ENCODE measurements at places on chromosomes 11 and 22.
A peak's percentile ranks its signal among the peaks of the same experiment; 100 is the strongest.

DNA sequence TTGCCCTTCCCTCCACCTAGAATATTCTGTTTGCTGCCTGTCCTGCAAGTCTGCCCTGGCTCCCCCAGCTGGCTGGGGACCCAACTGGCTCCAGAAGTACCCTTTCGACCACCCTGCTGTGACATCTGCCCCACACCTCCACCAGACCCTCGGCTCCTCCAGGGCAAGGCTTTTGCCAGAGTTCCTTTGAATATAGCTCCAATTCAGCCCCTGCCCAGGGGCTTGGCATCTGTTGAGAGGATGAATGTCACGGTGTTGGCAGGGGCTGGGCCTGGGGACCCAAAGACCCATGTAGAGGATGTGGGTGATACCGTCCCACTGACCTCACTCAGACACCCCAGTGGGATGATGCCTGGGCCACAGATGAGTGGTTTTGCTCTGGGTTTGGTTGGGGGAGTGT, 4.0 kb downstream of the NLRP6 start:
- no peak for DNase-seq

- no peak for DNase-seq
Observed at GRCh38 chr11:85732965-85733364, 47.0 kb upstream of the CCDC89 start.

GRCh38 chr22:29380856-29381255, 7.5 kb downstream of the AP1B1 start:
- DNase-seq: no peak

DNA sequence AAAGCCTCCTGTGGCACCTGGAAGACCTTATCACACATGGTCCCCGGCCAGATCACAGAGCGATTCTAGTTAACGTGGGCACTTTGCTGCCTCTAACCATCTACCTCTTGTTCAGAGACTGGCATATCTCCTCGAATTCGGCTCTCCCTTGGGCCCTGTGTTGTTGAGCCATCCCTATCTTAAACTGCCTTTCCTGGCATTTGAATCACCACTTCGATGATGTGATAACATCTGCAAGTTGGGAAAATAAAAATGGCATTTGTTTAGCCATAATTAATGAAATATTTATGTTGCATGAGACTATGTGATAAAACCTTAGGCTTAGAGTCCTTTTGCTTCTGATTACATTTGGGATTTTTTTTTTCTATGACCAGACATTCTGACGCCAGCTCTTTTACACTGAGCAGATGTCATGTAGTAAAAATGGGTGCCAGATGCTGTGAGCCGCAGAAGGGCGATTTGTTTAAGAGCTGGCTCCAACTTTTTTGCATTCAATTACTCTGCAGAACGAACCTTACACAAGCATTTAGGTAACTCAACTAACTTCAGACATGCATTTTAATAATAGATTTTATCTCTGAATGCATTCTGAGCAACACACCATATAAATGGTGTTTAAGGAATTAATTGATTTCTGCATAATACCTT, 58.5 kb upstream of the PARVA start:
- DNase-seq: no peak

DNA sequence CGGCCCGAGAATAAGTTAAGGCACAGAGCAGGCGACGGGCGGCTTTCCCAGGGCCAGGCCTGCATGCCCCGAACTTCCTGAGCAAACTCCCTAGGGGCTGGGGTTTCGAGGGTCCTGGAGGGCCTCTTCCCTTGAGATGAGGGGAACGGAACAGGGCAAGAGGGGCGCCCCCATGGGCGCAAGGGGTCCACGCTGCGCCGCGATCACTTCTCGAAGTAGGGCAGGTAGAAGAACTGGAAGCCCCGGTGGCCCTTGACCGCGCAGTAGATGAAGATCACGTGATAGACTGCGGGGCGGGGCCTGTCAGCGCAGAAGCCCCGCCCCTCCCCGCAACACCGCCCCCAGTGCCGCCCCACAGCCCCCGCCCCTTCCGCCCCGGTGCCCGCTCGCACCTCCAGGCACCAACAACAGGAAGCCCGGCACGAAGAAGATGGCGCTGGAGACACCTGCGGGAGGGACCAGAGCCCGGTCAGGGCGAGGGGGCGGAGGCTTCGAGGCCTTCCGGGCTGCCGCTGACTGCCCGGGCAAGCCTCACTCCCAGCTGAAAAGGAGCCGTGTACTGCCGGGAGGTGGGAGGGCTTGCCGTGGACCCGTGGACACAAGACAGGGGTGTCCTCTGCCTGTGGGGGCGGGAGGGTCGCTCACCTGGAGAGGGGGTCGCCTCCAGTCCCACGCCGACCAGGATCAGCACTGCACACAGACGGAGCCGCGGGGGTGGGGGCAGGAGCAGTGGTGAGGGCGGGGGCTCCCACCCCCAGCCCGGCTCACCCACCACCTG, 4.5 kb downstream of the TMEM134 start:
- peak; percentile 84 for DNase-seq

GRCh38 chr11:103903621-103904323, 132.7 kb upstream of the DDI1 start:
- no peak for DNase-seq

- no peak for DNase-seq
Observed at GRCh38 chr11:110318638-110319404, 22.4 kb upstream of the RDX start.

DNA sequence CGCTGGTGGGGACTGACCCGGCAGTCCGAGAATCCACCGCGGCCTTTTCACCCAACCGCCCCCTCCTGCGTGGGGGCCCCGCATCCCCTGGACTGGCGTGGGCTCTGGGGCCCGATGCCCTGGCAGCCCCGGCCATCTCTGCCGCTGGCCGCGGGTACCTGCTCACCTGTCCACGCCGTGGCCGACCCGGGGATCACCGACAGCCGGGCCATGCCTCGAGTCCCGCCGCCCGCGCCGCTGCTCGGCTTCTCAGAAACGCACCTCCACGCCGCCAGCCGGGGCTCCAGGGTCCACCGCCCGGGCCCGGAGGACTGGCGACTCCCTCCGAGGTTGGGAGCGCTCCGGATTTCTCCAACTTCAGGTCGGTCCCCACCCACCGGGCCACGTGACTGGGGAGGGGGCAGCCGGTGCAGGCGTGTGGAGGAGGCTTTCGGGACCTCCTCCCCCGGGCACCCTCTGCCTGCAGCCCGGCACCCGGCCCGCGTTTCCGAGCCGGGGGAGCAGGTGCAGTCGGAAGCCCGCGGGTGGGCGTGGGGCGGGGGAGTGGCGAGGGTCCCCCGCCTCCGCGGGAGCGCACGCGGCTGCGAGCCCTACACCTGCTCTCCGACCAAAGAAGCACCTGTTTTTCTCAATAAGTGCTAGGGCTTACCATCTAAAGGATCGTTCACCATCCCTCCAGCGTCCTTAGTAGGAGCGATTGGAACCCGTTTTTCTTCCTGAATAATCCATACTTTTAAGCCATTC, 554 bp upstream of the NRIP3 start:
- DNase-seq: peak; percentile 52

DNA sequence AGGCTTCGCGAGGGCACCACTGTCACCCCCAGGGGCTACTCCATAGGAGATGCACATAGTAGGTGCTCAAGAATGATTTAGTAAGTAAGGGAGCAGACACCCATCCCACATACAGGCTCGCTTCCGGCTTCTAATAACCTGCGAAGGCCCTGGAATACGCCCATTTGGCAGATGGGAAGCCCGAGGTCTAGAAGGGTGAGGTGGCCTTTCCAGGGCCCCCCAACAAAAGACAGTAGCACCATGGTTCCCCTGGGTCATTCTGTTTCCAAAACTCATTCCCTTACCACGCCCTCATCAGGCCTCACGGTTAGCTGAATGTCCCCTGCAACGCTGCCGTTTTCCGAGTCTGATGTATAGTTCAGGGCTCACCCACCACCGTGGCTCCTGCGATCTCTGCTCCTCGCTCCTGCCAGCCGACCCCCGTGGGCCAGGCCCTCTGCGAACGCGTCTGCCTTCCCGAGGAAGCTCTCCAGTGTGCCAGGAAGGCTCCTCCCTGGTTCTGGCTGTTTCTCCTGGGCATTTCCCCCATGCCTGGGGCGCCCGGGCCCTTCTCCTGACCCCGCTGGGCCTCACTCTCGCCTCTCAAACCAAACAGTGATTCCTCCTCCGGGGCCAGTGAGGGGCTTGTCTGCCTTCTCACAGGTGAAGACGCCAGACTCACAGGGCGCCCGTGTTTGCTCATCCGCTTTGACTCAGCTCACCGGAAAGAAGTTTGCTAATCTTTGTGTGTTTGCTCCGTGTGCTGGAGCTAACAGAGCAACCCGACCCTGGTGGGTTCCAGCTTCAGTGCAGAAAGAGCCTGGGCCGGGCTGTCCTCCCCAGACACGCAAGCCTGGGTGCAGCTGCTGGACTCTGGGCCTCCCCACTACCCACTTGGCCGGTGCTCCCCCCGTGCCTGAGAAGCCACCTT, 86.6 kb downstream of the RTL6 start:
- no peak for DNase-seq

DNA sequence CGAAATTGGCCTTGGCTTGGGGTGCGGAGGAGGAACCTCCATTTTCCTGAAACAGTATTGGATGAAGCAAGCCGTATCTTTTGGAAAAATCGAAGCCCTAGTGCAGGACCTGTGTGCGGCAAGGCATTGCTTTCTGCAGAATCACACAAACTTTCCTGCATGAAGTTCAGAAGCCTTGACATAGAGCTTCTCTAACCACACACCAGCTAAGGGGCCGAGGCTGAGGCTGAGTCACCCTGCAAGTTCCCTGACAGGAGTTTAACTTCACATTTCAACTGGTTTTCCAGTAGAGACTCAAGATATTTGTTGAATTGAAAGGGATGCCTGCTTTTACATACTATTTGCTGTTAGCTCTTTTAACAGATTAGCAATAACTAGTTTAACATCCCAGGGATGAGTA, 67.8 kb downstream of the TCF20 start:
- no peak for DNase-seq

- no peak for DNase-seq
Observed at GRCh38 chr11:20873054-20873453, 203.7 kb downstream of the NELL1 start.

DNA sequence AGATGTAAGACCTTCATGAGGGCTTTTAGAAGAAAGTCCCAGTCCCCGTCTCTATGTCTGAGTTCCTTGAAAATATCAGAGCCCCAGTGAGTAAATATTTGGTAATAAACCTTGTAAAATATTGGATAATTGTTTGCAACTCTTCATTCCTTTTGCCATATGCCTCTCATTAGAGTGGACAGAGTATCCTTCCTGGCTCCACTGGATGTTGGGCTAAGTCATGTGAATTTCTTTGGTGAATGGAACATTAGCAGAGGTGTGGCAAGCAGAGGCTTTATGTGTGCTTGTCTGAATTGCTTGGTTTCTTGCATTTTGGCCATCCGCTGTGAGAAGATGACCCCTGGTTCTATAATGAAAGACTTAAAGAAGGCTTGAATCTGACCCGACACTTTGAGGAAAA, 490.3 kb downstream of the METTL15 start:
- no peak for DNase-seq
